ENCODE measurements at places on chromosomes 16 and 17. TPM values are rescaled to one million over a fixed set of nuclear protein-coding genes. Genes with fewer than 3 reads are reported as not detected.

GRCh38 chr16:77571115-77571862, 136.5 kb upstream of the ADAMTS18 start:
- no peaks in the 10 kb centered on the region for H3K36me3 ChIP-seq
- no peak overlapping the region for H3K27ac ChIP-seq
- no peaks in the 10 kb centered on the region for H3K27me3 ChIP-seq
- no peak for DNase-seq
- H3K4me1 ChIP-seq = peaks cover 3% of the 10 kb centered on the region
- no peak overlapping the region for H3K4me3 ChIP-seq

GRCh38 chr17:58756246-58757161, 850 bp downstream of the PPM1E start:
- H3K27ac ChIP-seq = no peak overlapping the region
- no peaks in the 10 kb centered on the region for H3K36me3 ChIP-seq
- H3K4me1 ChIP-seq = peaks cover 15% of the 10 kb centered on the region
- peaks cover 15% of the 10 kb centered on the region for H3K27me3 ChIP-seq

The SCARF1 gene
- total RNA-seq = 52.0 TPM

The CLEC19A gene
- total RNA-seq = not detected
